Activated gamma-delta T cell treated with anti-CD3 and anti-CD28 coated beads, Interleukin-2, amount 50 U/mL, for 16 hours (primary cell): ENCODE measurements at places on chromosomes 11 and 22.

DNA sequence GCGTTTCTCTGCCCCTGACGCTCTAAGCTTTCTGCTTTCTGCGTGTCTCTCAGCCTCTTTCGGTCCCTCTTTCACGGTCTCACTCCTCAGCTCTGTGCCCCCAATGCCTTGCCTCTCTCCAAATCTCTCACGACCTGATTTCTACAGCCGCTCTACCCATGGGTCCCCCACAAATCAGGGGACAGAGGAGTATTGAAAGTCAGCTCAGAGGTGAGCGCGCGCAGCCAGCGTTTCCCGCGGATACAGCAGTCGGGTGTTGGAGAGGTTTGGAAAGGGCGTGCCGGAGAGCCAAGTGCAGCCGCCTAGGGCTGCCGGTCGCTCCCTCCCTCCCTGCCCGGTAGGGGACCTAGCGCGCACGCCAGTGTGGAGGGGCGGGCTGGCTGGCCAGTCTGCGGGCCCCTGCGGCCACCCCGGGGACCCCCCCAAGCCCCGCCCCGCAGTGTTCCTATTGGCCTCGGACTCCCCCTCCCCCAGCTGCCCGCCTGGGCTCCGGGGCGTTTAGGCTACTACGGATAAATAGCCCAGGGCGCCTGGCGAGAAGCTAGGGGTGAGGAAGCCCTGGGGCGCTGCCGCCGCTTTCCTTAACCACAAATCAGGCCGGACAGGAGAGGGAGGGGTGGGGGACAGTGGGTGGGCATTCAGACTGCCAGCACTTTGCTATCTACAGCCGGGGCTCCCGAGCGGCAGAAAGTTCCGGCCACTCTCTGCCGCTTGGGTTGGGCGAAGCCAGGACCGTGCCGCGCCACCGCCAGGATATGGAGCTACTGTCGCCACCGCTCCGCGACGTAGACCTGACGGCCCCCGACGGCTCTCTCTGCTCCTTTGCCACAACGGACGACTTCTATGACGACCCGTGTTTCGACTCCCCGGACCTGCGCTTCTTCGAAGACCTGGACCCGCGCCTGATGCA is at the start of gene MYOD1:
Gene MYOD1, plus strand, starts transcription at position 544 of the 910 bp plus-strand sequence. Its CDS starts 212 bp downstream, at position 756.
- DNase-seq: no peak

- no peak for DNase-seq
Measured at GRCh38 chr11:105208019-105208418, 68.5 kb upstream of the CARD18 start.

DNA sequence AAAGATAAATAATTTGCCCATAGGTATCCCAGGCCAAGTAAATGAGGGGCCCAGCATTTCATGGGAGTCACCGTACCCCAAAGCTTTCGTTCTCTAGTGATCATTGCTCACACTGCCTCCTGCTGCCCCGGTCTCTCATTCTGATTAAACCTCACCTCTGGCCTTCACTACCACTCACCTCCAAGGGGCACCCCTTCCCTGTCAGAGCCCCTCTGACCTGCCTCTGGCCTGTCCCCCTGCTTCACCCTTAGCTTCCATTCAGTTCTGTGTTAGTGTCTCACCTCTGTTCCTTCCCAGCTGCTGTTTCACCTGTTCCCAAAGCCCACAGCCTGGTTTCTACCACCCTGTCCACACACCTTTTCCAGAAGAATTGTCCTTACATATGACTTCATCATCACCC is 150.3 kb upstream of the E2F8 start:
- no peak for DNase-seq

DNA sequence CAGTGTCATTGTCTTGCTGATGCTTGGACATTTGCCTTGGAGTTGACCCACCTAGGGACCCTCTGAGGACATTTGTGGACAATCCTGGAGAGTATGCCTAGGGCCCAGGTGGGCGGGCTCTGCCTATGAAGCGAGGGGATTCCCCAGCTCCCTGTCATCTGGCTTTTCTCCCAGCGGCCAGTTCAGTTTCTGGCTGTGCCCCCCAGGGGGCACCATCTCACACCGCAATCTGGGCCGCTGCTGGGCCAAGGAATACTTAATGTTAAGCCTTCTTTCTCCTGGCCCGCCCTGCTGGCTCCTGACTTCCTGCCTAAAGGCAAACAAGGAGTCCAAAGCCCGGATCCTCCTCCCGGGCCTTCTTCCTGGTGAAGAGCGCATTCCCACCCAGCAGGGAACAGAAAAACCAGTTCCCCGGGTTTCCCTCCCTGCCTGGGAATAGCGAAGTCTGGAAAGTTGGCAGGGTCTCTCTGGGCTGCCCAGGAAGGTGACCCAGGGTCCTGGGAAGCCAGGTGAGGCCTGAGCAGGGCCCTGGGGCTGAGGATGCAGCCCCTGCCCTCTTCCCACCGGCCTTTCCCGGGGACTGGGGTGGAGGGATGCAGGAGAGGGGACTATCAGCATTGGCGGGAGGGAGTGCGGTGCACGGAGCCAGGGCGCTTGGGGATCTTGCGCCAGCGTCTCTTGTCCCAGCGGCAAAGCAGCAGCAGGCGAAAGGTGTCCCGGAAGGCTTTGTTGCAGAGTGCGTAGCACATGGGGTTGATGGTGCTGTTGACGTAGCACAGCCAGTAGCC is 11.9 kb downstream of the CHRM1 start:
- no peak for DNase-seq

- DNase-seq: no peak
Measured at GRCh38 chr11:102853956-102854355, 10.5 kb upstream of the MMP3 start.

DNA sequence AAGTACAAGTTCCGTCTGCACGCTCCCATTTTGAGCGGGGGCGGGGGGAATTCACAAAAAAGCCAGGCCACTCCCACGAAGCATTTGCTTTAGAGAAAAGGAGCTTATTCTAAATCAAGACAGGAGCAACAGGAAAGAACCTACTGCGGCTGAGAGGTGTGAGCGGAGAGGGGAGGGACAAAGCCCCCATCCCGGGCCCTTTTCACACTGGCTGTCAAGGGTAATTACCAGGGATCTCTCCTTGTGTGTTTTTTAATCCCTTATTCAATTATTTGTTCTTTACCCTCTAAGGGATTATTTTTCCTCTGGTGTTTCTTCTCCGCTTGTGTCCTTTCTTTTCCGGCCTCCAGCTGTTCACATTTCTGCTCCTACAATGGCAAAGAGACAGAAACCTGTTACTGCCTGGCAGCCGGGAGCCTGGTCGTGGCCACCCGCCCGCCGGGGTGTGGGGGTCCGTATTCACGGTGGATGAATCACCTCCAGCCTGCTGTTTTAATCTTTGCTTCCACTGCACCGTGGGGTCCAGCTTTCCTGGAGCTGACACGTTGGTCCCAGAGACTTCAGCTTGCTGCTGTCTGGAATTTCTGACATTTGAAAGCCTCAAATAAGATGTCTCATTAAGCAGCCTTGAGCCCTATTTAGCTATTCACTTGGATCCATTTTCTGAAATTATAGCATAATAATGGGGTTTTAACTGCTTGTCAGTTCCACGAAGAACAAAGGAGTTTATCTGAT is 61.4 kb upstream of the FADD start:
- DNase-seq: no peak

- DNase-seq: no peak
Measured at GRCh38 chr11:24421766-24422165, 75.1 kb upstream of the LUZP2 start.

DNA sequence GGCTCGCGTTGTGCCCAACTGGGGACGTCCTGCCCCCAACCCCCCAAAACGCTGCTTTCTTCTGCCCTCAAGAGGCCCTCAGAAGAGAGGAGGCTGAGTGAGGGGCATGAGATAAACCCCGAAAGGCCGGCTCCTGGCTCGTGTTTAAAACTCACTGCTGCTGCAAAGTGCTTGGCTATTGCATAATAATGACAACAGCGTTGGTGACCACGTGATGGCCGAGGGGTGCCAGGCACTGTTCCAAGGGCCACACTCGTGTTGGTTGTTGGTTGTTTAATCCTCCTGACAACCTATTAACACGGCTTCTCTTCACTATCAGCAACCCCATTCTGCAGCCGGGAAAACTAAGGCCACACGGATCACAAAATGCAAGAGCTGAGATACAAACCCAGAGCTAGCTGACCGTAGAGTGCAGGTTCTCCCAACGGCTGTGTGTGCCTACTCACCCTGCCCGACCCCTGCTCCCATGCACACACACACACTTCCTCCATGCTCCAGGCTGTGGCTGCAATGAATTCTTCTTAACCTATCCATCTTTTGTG is 51.0 kb downstream of the ANO1 start:
- no peak for DNase-seq

DNA sequence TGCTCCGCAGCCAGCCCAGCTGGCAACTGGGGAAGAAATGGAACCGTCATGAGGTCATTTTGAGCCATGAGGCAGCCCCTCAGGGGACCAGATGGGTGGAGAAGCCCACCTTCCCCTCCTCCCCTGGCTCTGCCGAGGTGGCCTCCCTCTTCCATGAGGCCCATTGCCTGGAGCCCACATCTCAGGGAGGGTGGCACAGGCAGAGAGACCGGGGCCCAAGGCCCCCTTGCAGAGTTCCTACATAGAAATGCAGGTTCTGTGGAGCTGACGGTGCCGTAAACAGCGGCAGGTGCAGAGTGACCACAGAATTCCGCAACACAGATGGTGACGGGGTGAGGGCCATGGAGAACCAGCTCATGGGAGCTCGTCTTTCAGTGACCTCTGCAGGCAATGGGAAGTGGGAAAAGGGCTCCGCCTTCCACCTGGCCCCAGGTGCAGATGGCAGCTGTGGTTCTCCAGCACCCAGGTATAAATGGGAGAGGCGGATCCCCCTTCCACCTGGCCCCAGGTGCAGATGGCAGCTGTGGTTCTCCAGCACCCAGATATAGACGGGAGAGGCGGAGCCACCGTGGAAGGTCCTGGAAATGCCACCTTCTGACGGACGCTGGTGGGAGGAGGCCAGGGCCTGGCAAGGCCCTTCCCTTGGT is 765.4 kb downstream of the BRD1 start:
- DNase-seq: no peak

DNA sequence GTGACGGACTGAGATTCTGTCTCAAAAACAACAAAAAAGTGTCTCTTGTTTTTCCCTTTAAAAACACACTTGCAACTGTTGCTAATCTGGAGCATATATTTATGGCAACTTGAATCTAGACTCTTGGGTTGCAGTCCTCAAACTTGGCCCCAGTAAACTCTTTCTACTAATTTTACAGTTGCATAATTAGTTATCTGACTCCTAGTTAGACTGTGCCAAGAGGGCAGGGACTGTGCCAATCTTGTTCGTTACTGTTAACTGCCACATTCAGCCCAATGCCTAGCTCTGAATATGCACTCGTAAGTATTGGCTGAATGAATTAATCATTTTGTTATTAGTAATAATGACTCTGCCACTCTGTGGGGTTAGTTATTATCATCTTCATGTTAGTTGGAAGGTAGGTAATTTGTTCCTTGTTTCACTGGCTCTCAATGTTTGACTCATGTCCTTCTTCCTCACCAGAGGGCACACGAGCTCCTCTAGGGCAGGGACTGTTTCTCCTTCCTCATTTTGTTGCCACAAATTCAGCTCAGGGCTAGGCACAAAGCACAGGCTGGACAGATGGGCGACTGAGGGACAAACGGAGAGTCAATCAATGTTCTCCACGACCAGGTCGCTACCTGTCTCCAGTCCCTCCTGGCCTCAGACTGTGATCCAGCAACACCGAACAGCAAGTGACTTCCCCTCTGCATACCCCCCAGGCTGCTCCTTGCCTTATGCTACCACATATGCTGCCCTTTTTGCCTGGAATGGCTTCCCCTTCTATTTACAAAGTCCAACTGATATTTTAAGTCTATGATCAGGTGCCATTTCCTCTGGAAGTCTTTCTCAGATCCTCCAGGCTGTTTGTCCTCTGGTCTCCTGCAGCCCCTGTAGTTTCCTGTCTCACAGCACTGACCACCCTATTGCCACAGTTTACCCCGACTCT is 9.0 kb downstream of the CLPB start:
- DNase-seq: no peak

GRCh38 chr11:69394869-69395246 is 86.6 kb upstream of the LINC01488 start:
- DNase-seq: no peak

DNA sequence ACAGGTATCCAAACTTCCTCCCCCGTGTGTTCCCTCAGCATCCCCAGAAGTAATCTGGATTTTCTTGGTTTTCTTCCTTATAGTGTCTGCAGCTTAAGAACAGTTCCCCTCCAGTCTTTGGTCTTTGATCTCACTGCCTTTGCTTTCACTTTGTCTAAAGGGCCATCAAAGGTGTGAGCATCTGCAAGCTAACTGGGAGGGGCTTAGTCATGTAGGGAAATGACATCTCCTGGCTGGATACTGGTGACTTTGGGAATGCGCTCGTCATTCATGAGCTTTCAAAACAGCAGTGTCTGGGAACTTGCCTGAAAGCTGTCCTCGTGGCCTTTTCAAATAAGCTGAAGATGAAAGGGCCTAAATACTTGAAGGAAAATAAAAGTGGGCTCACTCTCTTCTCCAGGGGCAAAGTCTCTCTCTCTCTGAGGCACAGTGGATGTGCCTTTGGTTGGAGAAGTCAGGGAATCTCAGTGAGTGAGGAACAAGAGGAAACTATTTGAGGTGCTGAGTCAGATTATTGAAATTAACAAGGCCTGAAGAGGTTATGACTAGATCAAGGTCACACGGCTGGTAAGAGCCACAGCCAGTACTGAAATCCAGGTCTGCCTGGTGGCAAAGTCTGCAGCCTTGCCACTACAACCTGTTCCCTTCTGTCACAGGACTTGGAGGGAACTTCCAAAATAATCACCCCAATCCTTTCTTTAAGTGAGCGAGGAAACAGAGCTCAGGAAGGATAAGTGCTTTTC is 45.6 kb upstream of the TENM4 start:
- DNase-seq: no peak

DNA sequence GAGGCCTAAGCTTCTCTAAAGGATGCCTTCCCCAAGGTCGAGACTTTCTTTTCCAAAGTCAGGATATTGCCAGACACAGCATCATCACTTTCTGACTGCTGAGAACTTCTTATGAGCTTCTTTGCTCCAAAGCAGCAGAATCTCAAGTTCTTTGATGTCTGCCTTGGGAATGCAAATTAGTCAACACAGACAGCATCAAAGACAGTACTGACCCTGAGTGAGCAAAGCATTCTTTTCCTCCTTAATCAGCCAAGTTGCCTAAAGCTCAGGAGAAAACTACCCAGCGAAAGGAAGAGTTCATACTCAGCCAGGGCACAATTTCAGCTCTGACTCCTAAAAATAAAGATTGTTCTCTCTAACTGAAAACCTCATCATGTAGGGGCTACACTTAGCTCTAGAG is 98.0 kb downstream of the SLC36A4 start:
- DNase-seq: no peak

DNA sequence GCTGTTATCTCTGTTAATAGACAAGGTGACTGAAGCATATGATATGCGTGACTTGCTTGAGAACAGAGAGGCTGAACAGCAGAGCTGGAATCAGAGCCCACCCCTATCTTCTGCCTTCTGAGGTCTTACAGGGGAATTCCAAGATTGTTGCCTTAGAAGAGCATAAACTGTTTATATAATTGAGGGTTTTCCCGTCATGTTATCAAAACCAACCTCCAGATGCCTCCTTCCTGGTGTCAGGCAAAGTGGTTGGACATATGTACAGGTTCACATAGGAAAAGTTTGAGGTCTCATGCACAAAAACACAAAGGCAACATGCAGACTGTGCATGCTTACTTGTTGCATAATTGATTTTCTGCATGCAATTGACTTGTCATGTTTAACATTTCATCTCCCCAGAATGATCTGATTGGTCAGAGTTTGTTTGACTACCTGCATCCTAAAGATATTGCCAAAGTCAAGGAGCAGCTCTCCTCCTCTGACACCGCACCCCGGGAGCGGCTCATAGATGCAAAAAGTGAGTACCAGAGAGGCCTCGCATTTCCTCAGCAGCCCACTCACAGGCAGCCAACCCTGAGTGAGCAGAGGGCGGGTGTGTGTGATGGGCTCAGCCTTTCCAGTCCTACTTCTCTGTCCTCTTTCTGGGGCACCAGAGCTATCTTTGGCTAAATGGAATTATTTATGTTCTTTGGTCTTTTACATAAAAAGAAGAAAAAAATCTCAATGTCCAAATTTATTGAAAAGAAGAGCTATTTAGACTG is 88.9 kb downstream of the BMAL1 start:
- no peak for DNase-seq
